ENCODE measurements at places on chromosomes 3 and 15. TPM values are rescaled to one million over a fixed set of nuclear protein-coding genes. Genes with fewer than 3 reads are reported as not detected.

The SHF gene
- 14.1 TPM for polyA plus RNA-seq

The CCPG1 gene
- 48.5 TPM for polyA plus RNA-seq

The RTP4 gene
- polyA plus RNA-seq, result 0.73 TPM

The CIB2 gene
- polyA plus RNA-seq, result 32.3 TPM

The CTDSPL gene
- 99.9 TPM for polyA plus RNA-seq

DNA sequence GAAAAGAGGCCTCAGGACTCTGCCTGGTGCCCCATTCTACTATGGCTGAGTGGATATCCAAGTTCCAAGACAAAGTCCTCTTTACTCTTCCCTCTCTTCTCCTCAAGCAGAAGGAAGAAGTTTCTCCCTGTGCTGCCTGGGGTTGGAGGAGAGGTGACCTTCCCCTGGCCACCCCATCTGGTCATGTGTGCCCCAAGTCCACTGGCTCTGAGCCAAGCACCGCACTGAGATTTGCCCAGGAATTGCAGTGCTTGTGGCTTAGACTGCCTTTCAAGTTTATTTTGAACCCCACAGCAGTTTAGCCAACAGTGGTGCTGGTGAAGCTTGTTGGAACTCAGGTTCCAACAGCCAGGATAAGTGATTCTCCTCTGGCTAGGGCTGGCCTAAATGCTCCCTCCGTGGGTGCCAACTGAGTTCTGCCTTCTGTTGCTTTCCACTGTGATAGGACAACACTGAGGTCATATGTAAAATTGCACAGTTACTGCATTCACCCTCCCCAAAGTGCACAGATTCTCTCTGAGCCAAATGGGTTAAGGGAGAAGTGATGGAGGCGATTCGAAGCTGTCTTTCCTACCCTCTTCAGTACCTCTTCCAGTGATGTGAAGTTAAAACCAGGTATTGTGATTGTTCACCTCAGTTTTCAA, 69.9 kb downstream of the TMCO5A start:
- no peak for DNase-seq

DNA sequence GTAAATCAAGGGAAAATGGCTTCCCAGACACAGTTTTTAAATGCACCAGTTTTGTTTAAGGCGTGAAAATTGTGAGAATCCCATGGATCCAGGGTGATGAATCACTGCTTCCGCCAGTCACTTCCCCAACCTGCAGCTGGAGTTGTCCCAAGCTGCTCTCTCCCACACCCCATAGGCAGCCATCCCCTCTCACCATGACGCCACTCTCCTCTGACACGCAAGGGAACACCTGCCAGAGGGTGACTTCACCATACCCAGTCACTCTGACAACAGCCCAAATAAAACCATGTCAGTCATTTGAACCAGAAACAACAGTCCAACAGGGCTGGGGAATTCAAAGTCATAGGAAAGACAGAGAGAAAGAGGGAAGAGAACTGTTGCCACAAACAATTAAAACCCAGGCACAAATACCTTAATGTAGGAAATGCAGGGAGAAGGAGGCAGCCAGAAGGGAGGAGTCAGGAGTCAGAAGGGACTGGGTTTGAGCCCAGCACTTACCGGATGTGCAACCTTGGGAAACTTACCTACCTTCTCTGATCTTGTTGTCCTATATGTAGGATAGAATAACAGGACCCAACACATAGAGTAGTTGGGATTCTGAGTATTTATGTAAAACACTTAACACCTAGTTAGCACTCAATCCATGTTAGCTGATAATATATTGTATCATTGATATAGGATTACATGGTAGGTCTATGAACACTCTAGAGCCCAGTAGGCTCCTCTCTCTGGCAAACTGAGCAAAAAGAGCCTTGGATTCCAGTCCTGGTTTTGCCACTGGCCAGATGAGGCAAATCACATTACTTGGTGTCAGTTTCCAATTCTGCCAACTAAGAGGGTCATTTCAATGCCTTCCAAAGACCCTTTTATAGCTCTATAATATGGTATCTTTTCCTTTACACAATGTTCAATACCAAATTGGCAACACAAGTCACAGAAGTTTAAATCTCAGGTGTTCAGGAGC, 326.3 kb upstream of the ICE2 start:
- no peak for DNase-seq

- no peak for DNase-seq
Measured at GRCh38 chr3:78633626-78634025, 1134.2 kb downstream of the ROBO1 start.

DNA sequence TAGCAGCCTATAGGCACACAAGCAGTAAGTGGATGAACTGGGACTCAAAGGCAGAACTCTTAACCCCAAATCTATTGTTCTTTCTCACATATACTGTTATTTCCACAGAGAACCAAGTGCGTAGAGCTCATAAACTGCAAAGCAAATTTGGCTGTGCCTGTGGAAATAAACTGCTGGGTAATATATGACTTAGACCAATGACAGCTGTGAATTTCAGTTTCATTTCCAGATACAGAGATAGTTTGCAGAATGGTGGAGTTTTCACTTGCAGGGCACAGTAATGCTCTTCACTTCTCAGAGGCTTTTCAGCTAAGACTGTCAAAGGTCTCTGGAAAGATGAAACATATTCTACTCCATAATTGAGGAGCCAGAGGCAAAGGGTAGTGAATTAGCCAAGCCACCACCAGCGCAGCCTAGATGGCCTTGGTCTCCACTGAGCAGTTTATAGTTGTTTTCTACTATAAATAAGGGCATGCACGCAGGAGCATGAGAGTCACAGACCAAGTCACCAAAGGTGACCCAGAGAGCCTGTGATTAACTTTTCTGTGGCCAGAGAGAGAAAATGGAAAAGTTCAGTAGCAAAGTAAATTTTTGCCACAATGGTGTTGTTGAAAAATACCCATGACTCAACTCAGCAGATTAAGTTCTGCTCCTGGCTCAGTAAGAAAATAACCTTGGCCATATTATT, 180.7 kb upstream of the GRM7 start:
- no peak for DNase-seq

DNA sequence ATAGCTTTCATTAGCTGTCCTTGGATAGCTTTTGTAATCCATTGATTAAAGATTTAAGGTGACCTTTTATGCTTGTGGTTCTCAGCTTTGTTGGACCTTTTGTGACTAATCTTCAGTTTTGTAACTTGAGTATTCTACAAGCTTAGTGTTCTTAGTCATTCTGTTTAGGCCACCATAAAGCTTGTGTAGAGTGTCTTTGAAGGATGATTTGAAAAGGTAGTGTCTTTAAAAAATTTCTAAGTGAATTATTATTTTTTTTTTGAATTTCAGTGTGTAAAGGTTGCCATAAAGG, 7.5 kb downstream of the MORF4L1 start:
- no peak for DNase-seq

DNA sequence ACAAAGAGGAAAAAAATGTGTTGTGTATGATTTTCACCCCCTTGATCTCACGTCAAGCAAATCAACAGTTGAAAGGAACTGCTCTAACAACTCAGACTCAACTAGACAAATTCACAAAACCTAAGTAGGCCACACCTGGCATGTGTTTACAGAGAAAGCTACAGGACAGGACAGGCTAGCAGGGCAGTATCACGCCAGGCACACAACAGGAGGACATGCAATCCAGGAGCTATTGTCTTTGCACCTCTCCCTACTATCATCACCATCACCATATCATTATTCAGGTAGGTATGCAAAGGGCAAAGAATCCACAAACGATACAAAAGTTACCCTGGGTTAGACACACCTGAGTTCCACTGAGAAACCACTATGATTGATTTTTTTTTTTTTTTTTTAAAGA, 86.4 kb downstream of the TBL1XR1 start:
- no peak for DNase-seq

DNA sequence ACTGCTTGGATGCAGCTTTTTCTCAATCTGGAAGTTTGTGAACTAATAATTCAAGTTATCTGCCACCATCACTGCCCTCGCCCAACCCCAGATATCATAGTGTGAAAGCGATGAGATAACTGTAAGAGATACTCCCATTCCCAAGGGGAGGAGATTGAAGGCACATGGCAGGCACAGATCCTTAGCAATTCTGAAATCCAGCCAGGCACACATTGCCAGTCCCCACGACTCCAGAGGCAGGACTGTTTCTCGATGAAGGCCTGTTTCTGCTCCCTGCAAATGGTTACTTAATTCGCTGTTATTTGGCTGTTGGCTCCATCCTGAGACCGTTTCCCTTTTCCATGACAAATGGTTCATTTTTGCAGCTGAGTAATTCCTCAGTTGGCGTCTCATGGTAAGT, 63.2 kb upstream of the NEDD4 start:
- no peak for DNase-seq

DNA sequence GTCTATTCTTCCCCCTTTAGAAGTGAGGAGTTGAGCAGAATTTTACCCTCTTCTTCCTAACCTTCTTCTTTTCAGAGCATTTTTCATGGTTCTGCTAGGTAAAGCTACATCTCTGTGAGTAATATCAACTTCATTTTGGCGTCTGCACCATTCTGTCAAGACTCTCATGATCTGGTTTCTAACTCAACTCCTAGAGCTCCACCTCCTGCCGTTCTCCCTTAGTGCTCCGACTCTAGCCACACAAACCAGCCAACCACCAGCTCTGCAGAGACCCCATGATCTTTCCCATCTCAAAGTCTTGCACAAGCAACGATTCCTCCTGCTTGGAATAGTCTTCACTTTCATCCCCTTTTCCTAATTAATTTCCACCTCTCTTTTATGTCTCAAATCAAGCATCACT, 193.9 kb upstream of the TMC3 start:
- no peak for DNase-seq

GRCh38 chr15:31141792-31142191, 40.3 kb upstream of the TRPM1 start:
- DNase-seq, result no peak

DNA sequence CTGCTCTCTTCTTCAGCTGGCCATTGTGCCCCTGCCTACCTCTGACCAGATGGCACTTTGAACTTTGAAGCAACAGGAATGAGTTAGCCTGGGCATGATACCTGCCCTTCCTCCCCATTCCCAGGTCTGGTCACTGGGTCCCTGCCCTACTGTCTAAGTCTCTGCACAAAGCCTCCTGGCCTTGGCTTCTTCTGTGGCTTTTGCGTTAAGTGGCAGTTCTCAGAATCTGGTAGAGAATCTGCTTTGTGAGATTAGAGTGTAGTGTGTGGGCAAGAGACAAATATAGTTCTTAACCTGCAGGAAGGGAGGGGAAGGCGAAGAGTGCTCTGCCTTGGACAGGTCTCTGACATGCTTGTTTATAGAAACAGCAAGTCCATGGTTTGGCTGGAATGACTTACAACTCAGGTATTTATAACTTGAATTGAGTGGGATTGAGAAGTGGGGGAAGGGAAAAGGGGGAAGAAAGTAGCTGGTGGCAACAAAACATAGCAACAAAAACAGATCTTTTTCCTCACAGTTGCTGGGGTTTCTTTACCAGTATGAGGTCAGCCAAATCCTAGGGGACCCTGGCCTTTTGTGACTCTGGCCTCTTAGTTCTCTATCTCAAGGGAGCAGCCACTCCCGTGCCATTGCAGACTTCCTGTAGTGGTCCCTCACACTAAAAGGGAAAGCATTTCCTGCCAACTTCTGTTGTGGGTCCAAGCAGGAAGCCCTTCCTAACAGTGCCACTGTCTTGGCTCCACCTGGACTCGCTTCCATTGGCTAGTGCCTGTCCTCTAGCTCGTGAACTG, 16.7 kb downstream of the MAPKBP1 start:
- no peak for DNase-seq

DNA sequence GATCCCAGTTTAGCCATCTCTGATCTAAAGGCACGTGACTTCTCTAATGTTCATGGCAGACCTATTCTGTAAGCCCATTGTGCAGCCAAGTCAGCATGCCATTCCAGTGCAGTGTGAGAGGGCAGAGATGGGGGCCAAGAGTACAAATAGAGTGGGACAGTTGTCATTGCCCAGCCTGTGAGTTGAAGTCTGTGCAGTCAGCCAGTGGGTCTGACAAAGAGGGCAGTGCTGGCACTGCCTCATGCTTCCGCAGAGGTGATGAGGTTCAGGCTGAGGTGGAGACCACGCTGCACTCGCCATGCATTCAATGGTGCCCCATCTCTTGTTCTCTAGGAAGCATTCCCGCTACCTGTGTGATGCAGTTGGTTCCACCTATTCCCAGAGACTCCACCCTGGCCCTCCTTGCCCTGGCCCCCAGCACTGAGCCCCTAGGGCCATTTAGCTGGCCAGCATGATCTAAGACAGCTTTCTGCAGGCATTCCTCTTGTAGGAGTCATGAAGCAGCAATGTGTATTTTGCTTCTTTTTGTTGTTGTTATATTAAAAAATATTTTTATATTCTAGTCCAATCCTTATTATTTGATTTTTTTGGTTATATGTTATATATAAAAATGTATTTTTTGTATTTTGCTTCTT, 3.7 kb downstream of the MRAS start:
- no peak for DNase-seq

DNA sequence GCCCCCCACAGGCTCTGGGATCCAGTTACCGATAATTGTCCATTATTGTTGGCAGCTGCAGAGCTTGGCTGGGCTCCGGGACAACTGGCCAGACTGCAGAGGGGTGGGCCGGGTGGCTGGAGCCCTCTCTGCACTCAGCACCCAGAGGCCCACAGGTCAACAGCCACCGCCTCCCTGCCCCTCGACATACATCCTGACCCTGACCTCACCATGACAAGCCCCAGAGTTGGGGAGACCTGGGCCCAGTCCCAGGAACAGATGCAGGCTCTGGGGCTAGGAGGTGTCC, 22.4 kb downstream of the PTH1R start:
- DNase-seq, result no peak

GRCh38 chr15:59295261-59296001, 77.2 kb downstream of the MYO1E start:
- no peak for DNase-seq

DNA sequence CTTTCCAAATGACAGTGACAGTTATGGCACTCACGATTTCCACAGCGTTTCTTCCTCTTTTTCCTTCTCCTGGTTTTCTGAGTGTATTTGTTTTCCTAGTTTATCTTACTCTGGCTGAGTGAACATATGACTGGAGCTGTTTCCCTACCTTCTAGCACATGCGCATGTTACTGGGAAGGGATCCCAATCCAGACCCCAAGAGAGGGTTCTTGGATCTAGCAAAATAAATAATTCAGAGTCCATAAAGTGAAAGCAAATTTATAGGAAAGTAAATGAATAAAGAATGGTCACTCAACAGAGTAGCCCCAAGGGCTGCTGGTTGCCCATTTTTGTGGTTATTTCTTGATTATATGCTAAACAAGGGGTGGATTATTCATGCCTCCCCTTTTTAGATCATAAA, 23.8 kb downstream of the METTL6 start:
- DNase-seq, result no peak

DNA sequence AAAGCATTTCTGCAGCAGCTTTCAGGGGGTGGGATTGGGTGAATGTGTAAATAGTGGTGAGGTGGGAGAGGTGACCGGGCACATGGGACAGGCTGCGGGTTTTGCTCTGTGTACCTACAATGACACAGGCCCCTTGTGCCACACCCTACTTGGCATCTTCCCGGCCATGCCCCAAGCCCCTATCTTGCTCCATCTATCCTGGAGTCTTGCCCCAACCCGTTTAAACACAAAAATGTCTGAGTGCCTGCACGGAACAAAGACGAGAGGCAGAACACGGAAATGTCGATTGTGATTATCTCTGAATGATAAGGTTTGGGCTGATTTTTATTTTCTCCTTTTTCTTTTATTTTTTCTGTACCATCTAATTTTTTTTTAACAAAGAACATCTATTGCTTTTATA, 46.0 kb upstream of the SLC6A1 start:
- DNase-seq, result no peak
